ENCODE measurements at places on chromosomes 4 and X.

DNA sequence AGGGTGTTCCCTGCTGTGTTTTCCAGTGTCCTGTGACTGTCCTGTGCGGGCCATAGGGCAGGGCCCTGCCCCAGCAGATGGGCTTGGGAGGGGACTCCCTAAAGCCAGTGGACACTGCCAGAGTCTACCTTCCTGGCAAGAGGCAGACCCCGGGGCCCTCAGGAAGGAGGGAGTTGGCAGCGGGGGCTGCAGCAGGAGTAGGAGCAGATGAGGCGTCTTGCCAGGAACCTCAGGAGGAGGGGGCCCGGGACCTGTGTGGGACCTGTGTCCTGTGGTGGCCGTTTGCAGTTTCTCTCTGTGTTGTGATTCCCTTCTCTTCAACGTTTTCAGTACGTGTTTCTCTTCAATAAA is 3.8 kb downstream of the PNMA3 start:
- DNase-seq, result no peak

GRCh38 chrX:7941390-7942042 is 14.3 kb upstream of the PNPLA4 start:
- DNase-seq, result no peak

GRCh38 chrX:53242310-53242709 is 17.3 kb upstream of the KDM5C start:
- DNase-seq, result no peak

DNA sequence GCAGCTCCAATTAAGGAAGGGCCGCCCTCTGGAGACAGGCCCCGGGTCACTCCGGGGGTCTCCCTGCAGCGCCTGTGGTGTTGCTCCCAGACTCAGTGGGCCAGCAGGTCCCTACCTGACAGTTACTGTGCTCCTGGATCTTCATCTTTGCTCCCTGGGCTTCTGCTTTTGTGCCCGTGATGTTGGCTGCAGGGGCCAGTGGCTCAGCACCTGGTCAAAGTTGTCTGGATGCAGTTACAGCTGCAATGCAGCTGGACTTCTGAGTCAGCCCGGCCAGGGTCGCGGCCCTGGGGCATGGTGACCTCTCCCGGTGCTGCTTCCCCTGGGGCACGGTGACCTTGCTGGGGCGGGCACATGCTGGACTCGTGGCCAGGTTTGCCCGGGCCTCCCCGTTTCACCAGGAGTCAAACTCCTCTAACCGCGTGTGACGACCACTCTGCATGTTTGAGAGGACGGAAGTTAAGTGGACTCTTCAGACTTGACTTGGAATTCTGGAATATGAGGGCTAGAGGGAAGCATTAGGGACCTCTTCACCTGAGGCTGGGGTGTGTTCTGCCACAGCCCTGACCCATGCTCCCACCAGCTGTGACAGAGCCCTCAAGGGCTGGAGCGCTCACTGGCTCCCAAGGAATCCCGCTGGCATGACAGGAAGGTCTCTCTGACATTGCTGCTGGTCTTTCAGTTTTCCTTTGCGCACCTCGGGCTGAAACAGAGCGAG is 3.7 kb downstream of the CTAG2 start:
- DNase-seq, result no peak

GRCh38 chrX:50372966-50373365 is 97.7 kb downstream of the DGKK start:
- no peak for DNase-seq

DNA sequence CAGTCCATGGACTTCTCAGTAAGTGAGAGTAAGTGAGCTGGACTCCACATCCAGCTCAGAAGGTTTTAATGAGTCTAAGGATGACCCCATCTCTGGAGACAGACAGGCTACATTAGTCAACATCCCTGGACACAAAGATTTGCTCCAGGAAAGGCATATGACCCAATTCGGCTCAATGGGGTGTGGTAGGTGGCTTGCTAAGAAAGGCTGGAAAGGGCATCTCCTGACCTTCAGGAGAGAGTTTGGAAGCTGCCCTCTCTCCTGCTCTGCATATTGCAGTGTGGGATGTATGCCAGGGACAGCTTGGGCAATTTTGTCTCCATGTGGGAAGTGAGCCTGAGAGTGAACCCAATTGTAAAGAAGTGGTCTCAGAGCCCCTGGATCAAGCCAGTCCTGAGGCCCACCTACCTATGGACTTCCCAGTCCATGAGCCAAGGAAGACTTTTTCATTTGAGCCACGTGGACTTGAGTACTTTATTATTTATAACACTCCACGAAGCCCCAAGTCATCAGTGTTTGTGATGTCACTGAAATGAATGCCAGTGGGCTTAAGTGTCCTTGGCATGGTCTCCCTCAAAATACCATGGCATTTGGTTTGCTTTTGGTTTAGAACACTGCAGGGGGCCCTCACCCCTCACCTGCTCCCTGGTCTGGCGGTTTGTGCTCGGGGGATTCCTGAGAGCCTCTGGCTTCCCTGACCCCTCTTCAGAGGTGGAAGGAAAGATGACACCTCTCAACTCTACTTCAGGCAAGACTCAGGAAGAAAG is 10.4 kb upstream of the ABLIM2 start:
- DNase-seq, result no peak

Measured in AG09319 (cell line).